ENCODE measurements at places on chromosomes 5 and 9. TPM values are rescaled to one million over a fixed set of nuclear protein-coding genes. Genes with fewer than 3 reads are reported as not detected.

The RANBP17 gene
- 0.83 TPM for total RNA-seq

The FAM114A2 gene
- 50.6 TPM for total RNA-seq

The USP20 gene
- total RNA-seq: 15.1 TPM

The NPDC1 gene
- 22.1 TPM for total RNA-seq

The RLN2 gene
- total RNA-seq: not detected

The TXN gene
- 530 TPM for total RNA-seq

The PTGR1 gene
- total RNA-seq: 161 TPM

The DAPK1 gene
- total RNA-seq: 10.3 TPM

The RMRP gene
- total RNA-seq: 6,137 TPM

The PDLIM4 gene
- 43.3 TPM for total RNA-seq

The SPATA31A3 gene
- not detected for total RNA-seq

The FOXD4L6 gene
- total RNA-seq: not detected

The CCL19 gene
- not detected for total RNA-seq

The ANKRD33B gene
- 25.0 TPM for total RNA-seq

The SPATA31C1 gene
- not detected for total RNA-seq

The CKMT2 gene
- total RNA-seq: 11.2 TPM

The DMRT3 gene
- not detected for total RNA-seq

The ECM2 gene
- 5.7 TPM for total RNA-seq

The SUSD3 gene
- 1.3 TPM for total RNA-seq

The REXO4 gene
- 21.7 TPM for total RNA-seq

The SLC6A7 gene
- not detected for total RNA-seq

The SLCO4C1 gene
- not detected for total RNA-seq

The LCN9 gene
- not detected for total RNA-seq

The TRIM41 gene
- total RNA-seq: 16.5 TPM

The CTXN3 gene
- not detected for total RNA-seq

The BAAT gene
- total RNA-seq: not detected

The ASTN2 gene
- 8.9 TPM for total RNA-seq

The RPS14 gene
- 3,512 TPM for total RNA-seq

The IRX4 gene
- not detected for total RNA-seq

The PDZD2 gene
- 0.50 TPM for total RNA-seq

The KLHL3 gene
- 1.2 TPM for total RNA-seq

The IL9 gene
- not detected for total RNA-seq

The PPP1R26 gene
- 6.7 TPM for total RNA-seq

The INSL6 gene
- not detected for total RNA-seq

The SPOCK1 gene
- total RNA-seq: 36.1 TPM

The ROPN1L gene
- total RNA-seq: 0.29 TPM
